H1 (cell line): ENCODE measurements at places on chromosomes 5 and 9.

GRCh38 chr5:607541-608428 is 4.4 kb upstream of the CEP72 start:
- peaks cover 2% of the 10 kb centered on the region; the same call in 1 of the 2 replicates for H3K4me1 ChIP-seq
- no peak overlapping the region for H3K4me3 ChIP-seq
- no peak for DNase-seq
- H3K36me3 ChIP-seq = no peaks in the 10 kb centered on the region
- peaks cover 2% of the 10 kb centered on the region; the same call in 1 of the 2 replicates for H3K27me3 ChIP-seq
- H3K27ac ChIP-seq = no peak overlapping the region

GRCh38 chr9:15635752-15636151 is 82.9 kb downstream of the CCDC171 start:
- no peaks in the 10 kb centered on the region for H3K36me3 ChIP-seq
- H3K4me1 ChIP-seq = no peaks in the 10 kb centered on the region
- DNase-seq = no peak
- H3K27ac ChIP-seq = no peak overlapping the region
- H3K27me3 ChIP-seq = no peaks in the 10 kb centered on the region

DNA sequence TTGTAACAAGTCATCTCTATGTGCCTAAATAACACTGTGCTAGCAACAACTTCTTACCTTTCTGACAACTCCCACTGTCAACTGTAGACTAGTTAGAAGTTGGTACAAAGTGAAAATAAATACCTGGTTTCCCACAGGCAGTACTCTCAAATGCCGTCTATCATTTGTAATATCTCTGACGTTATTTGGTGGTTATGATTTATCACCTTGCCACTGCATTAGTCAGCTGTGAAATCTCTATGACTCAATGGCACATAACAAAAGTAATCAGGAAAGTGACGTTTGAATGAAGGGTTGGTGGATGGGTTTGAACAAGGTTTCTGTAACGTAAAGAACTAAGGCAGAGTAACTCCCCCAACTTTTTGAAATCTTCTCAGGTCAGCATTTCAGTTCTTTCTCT is 592.3 kb downstream of the MAT2B start:
- no peak for DNase-seq
- H3K36me3 ChIP-seq = no peaks in the 10 kb centered on the region
- no peaks in the 10 kb centered on the region for H3K4me1 ChIP-seq

DNA sequence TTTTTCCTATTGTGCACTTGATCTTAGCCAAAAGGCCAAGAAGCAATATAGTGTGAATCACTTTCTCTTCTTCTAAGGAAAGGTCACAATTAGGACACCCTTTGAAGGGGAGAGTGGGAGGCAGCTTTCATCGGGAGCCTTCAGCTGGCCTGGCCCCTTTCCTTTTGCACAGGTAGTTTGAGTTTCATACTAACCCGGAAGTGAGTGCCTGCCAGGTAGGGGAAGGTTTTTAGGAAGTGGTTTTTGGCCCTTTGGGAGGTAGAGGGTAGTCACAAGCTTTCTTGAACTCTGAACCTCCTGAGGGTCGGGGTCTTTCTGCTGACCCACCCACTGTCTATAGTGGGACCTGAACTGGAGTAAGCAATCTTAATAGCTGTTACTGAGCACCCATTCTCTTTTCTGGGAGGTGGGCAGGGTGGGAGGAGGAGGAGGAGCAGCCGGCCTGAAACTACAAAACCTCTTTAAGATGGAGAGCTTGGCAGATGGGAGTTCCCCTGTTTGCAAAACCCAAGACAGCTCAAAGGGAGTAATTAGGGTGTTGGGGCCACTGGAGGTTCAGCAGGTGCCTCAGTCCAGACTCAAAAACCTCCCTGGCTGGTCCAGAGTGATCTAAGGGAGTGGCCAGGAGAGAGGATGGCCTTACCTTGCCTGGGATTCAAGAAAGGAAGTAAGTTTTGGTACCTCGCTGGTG is 6.0 kb downstream of the LARP1 start:
- peaks cover 22% of the 10 kb centered on the region for H3K4me1 ChIP-seq
- no peaks in the 10 kb centered on the region; the same call in 1 of the 2 replicates for H3K36me3 ChIP-seq
- DNase-seq = no peak
- H3K27ac ChIP-seq = no peak overlapping the region
- H3K4me3 ChIP-seq = peak overlapping the region; percentile 2; the same call in 1 of the 2 replicates
